NAMALWA (cell line): ENCODE measurements at places on chromosomes 11 and 22.

DNA sequence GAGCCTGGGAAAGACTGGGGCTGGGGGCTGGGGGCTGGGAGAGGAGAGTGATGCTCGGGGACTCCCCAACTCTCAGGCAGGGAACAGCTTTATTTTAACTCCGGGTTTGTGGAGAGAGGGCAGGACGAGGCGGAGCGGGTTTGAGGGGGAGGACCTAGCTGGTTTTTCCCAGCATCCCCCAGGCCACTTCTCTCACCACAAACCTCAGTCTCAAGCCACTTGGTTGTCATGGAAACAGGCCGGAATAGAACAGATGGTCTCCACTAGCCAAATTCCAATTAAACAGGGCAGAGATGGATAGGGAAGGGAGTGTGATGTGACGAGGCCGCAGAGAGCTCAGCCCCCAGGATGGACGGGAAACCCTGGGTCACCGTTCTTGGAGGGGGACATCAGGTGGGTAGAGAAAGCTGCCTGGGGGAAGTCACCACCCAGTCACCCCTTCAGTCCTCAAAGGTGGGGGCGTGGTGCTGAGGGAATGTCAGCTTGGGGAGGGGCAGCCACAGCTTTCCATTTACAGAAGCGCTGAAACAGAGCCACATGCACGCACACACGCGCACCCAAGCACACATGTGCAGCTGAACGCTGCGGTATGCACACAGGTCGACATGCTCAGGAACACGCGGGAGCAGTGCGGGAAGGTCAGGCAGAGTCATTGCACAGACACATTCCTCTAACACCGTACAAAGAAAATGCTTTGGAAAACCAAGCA, 19.2 kb downstream of the NECTIN1 start:
- no peak for DNase-seq

- no peak for DNase-seq
Observed at GRCh38 chr11:80503990-80504389, 1063.2 kb upstream of the TENM4 start.

DNA sequence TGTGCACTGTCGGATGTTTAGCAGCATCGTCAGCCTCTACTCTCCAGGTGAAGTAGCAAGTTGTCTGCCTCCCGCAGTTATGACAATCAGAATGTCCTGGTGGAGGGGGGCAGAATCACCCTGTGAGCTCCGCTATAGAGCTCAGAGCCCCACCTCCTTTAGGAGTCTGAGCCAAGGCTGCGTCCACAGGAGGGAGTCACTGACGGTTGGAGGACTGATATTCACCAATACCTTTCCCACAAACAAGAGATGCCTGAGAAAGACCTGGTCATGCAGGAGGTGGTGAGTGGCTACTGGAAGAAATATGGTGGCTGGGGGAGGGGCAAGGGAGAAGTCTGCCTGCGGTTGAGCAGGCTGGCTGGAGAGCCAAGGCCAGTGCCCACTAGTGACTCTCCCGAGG, 41.7 kb upstream of the ADA2 start:
- no peak for DNase-seq

GRCh38 chr11:74072721-74073120, 63.8 kb upstream of the UCP3 start:
- no peak for DNase-seq

DNA sequence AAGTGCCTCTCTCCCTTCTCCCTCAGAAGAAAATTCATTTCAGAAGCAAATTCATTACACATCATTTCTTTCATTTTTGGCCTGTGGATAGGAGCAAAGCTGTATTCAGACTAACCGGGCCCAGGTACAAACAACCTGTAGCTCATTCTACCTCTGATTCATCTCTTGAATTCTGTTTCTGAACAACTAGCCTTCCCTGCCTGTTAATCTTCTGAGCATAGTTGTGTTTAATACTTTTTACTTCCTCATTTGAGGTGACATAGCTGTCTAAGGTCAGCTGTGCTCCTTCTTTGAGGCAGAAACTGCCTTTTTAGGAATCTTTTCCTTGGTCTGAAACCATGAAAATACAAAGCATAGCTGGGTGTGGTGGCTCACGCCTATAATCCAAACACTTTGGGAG, 12.6 kb upstream of the IL18BP start:
- no peak for DNase-seq
